ENCODE measurements at places on chromosomes 1 and 21.

- DNase-seq: no peak
Measured at GRCh38 chr1:9891207-9891606, 18.9 kb downstream of the CTNNBIP1 start.

DNA sequence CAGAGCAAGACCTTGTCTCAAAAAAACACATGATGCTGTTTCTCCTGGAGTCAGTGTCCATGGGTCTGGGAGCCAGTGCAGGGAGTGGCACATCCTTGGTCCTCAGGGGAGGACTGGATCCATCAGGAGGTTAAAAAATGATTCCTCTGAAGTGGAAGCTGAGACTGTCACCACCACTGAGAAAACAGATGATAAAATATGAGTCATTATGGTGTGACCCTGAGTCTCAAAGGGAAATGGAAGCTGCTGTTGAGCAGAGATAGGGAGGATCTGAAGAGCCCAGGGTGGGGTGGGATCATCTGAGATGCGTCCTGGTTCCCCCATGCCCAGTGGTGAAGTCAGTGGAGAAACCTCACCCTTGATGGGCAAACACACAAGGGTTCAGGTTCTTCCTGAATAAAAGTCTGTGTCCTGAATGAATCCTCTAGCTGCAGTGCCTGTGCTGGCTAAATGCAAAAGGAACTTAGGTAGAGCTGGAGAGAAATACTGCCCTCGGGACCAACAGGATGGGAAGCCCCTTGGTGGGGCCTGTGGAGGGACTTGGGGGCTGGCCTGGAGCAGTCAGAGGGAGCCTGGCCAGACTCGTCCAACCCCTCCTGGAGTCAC lies 61.6 kb upstream of the TENT5B start:
- DNase-seq: no peak

DNA sequence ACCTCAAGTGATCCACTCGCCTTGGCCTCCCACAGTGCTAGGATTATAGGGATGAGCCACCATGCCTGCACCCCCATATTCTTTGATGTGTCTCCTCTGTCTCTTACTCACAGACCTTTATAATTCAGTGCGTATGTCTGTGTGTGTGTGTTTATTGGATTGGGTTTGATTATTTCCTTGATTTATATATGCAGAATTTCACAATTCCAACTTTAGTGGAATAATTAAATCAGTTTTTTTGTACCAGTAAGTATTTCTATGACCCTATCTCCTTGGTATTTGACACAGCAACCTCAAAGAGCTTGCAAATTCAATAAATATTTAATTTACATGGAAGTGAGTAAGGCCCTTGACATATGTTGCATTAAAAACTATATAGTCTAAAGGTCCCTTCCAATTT lies 333.9 kb upstream of the ADAMTS5 start:
- no peak for DNase-seq

DNA sequence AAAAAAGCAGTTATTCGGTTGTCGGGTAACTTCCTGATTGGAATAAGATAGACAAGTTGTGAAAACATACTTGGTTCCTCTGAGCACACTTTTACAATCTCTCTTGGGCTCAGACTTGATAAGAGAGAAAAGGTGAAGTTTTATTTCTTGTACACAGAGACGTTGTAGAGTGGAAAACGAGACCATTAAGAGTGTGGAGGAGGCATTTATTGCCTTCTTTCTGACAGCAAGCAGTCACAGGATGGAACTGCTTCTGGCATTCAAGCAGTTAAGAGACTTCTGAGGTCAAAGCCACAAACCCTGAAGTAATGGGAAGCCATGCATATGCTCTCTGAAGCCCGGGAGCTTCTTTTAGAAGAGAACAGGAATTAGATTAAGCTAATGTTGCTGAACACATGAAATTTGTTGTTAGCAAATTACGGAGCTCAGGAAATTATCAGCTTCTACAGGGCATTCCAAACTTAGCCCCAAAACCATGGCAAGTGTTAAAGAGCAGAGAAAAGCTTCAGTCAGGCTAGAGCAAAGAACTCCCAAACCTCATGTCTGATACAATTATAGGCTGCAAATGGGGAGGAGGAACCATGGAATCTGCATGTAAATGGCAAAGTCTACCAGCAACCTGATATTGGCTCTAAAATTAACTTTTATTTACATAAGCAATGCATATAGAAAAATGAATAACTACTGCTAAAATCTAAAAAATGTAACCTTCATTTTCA lies 26.0 kb downstream of the S1PR1 start:
- DNase-seq: no peak

GRCh38 chr1:209901211-209901610 lies 36.8 kb upstream of the SYT14 start:
- DNase-seq: no peak

GRCh38 chr1:53592521-53592982 lies 133.4 kb downstream of the DMRTB1 start:
- DNase-seq: no peak

GRCh38 chr1:66360285-66360724 lies 173.6 kb upstream of the SGIP1 start:
- no peak for DNase-seq

GRCh38 chr1:57344265-57344664 lies 79.6 kb downstream of the DAB1 start:
- no peak for DNase-seq

DNA sequence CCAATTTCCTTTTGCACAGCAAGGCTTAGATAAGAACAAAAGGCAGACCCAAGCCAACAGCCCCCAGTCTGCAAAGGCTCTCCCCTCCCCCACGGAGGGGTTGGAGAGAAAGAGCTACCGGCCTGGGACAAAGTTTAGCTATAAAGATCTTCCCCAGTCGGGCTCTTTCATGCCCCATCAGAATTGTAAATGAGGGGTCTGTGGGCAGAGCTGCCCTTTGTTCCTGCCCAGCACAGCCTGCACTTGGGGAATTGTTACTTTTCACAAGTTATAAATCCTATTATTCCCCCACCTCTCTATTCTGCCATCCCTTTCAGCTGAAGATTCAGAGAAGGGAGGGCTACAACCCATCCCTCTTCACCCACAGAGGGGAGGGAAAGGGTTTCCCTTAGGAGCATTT lies 3.5 kb downstream of the MYCL start:
- no peak for DNase-seq

GRCh38 chr1:37034121-37035013 lies at the start of gene GRIK3:
Gene GRIK3, minus strand, starts transcription at chr1:37034515. Its CDS starts 407 bp downstream, at chr1:37034108.
- no peak for DNase-seq

- DNase-seq: no peak
Measured at GRCh38 chr1:5970610-5971273, 21.5 kb downstream of the NPHP4 start.

DNA sequence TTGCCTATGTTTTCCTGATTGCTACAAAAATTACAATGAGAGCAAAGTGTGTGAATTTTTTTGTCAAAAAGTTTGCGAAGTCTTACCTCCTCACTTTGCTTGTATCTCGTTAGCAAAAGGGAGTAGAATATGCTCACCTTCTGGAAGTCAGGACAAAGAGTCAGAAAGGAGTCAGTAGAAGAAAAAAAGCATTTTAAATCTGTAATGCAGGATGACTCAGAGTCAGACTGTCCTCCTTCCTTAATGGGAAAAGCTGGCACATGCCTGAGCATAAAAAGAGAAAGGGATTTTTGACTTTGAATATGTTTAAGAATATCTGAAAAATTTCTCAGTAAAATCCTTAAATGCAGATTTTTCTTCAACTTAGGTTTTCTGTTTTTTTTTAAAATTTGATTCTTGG lies 14.2 kb upstream of the VN1R5 start:
- no peak for DNase-seq

Measured in activated T-helper 1 cell treated with Interleukin-2 at 50 U/mL for 16 hours (primary cell).